ENCODE measurements at places on chromosomes 5 and 9. TPM values are rescaled to one million over a fixed set of nuclear protein-coding genes. Genes with fewer than 3 reads are reported as not detected.

DNA sequence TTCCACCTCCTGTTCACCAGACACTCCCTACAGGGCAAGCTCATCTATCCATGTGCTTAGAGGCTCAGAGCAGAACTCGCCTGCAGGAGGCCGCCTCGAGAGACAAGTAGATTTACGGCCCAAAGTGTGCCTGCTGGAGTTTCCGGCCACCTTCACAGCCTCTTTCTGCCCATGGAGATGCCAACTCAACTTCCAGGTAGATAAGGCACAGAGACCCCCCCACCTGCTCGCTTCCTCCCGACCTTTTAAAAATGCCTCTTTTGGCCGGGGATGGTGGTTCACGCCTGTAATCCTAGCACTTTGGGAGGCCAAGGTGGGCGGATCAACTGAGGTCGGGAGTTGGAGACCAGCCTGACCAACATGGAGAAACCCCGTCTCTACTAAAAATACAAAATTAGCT, 46.6 kb downstream of the EXD3 start:
- no peak for DNase-seq

The ANKDD1B gene
- total RNA-seq, result 0.42 TPM

DNA sequence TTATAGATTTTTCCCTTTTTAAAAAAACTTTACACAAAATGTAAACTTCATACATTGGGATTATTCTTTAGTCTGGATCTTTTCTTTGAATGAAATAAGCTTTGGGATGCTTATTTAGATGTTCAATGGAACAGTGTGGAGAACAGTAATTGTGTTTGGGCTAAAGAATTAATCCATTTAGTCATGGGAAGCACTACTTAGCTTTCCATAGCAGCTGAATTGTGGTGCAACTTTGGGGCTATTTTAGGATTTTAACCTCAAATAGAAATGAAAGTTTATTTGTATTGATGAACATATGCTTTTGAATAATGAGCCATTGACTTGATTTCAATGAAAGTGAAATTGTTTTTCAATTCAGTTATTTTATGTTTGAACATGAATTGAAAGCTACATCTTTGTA, 72.4 kb downstream of the ZCCHC7 start:
- no peak for DNase-seq

- DNase-seq, result no peak
These were observed 480.8 kb upstream of the CCNG1 start for GRCh38 chr5:162956570-162956969.

- DNase-seq, result no peak
These were observed 300.4 kb downstream of the DTWD2 start for GRCh38 chr5:118687661-118688621.

DNA sequence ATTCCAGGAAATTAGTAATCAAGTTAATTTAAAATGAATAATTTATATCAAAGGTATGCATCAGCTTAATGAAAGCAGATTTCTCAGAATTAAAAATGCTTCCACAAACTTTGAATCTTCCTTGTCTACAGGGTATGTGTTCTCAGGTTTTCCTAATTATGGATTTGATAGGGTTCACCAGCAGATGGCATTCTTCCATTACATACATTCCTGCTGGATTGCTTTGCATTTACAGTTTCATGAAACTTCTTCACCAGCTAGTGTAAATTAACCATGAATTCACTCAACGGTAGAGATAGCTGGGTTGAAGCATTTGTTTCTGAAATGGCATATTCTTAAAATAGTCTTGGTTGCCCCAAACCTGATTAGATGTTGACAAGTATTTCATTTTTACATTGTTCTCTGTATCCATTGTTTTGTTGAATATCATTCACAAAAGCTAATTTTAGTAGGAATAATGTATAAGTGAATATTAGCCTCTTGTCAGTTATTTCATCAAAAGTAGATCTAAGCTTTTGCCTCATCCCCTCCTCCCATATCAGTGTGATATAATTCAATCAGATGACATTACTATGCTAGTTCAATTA, 68.7 kb upstream of the WDR41 start:
- DNase-seq, result no peak

DNA sequence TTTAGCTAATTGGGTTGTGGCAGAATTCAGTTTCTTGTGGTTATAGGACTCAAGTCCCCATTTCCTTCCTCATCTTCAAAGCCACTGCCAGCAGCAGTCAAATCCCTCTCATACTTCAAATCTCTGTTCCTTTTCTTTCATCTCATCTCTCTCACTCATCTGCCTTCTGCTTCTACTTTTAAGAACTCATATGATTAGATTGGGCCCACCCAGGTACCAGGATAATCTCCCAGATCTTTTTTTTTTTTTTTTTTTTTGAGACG, 8.0 kb upstream of the REEP5 start:
- DNase-seq, result no peak

All from T-helper 17 cell (primary cell).